ENCODE measurements at places on chromosomes 3 and 15. TPM values are rescaled to one million over a fixed set of nuclear protein-coding genes. Genes with fewer than 3 reads are reported as not detected.

DNA sequence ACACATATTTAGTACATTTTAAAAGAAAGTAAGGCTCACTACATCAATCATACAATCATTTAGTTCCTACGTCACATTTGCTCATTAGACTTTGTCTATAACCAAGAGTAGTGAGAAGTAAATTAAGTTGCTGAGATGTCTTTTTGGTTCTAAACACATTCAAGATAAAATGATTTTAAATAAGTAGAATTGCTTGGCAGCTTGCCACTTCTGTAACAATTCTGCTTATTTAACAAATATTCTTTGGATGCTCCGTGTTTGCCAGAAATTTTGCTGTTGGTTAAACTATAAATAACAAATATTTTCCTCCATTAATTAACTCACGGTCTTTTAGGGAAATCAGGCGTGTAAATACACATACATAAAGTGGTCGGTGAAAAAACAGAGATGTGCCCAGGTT, 18.3 kb downstream of the SUCNR1 start:
- DNase-seq = no peak

The CLASP2 gene
- 53.1 TPM for total RNA-seq

The SLC24A5 gene
- total RNA-seq = 3.9 TPM

DNA sequence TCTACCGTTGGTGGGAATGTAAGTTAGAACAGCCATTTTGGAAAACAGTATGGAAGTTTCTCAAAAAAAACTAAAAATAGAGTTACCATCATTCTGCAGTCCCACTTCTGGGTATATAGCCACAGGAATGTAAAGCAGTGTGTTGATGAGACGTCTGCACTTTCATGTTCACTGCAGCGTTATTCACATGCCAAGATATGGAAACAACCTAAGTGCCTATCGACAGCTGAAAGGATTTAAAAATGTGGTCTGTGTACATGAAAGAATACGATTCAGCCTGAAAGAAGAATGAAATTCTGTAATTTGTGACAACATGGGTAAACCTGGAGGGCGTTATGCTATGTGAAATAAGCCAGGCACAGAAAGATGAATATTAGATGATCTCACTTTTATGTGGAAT, 157.7 kb downstream of the THSD4 start:
- DNase-seq = no peak
